ENCODE measurements at places on chromosomes 1 and 21. TPM values are rescaled to one million over a fixed set of nuclear protein-coding genes. Genes with fewer than 3 reads are reported as not detected.

The RGS8 gene
- not detected for total RNA-seq

DNA sequence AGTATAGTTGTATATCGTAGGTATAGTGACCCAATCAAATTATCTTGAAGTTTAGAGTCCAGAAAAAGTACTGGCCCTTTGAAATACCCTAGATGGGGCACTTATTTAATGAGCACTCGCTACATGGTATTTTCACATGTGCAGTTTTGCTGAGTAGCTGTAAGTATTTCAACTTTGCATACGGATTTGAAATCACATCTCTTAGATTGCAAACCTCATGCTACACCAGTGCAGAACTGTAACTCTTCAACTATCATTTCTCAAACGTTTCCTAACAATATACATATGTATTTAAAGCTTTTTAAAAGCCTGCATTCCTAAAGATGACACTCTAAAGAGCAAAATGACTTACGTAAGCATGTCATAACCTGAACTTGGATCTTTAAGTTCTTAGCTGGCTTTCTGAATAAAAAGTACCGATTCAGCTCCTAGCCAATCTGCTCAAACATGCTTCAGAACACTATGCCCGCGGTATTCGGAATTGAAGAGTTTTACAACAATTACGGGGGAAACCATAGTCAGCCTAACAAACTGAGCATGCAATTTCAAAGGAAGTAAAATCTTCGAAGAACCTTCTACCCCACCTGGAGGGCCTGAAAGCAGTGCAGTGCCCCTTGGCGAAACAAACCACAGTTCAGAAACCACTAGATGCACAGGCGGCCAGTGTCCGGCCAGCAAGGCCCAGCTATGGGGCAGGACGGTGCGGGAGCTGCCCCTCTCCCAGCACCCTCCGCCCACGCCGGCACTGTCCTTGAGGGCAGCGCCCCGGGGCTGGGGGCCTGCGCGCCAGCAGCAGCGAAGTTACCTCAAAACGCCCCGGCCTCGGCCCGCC lies 863 bp downstream of the FH start:
- H3K36me3 ChIP-seq, result peaks cover under 1% of the 10 kb centered on the region
- peak overlapping the region; percentile 33 for H3K4me3 ChIP-seq
- H3K4me1 ChIP-seq, result peaks cover 5% of the 10 kb centered on the region
- H3K27ac ChIP-seq, result peak overlapping the region; percentile 82

- no peak overlapping the region for H3K27ac ChIP-seq
- no peaks in the 10 kb centered on the region for H3K36me3 ChIP-seq
- H3K4me3 ChIP-seq, result no peak overlapping the region
Measured at GRCh38 chr1:101293461-101294051, 56.7 kb downstream of the S1PR1 start.

DNA sequence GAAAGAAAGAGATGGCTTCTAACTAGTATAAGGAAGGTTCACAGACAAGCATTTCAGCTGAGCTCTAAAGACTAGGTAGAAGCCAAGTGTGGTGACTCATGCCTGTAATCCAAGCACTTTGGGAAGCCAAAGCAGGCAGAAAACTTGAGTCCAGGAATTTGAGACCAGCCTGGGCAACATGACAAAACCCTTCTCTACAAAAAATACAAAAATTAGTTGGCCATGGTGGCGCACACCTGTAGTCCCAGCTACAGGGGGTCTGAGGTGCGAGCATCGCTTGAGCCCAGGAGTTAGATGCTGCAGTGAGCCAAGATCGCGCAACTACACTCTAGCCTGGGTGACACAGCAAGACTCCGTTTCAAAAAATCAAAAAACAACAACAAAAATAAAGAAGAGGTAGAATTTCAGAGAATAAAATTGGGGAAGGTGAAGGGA lies 27.8 kb downstream of the FBXO42 start:
- H3K36me3 ChIP-seq, result no peaks in the 10 kb centered on the region
- H3K4me1 ChIP-seq, result no peaks in the 10 kb centered on the region
- H3K4me3 ChIP-seq, result no peak overlapping the region
- H3K27ac ChIP-seq, result no peak overlapping the region
- no peaks in the 10 kb centered on the region for H3K27me3 ChIP-seq
- peak; percentile 43 for DNase-seq

DNA sequence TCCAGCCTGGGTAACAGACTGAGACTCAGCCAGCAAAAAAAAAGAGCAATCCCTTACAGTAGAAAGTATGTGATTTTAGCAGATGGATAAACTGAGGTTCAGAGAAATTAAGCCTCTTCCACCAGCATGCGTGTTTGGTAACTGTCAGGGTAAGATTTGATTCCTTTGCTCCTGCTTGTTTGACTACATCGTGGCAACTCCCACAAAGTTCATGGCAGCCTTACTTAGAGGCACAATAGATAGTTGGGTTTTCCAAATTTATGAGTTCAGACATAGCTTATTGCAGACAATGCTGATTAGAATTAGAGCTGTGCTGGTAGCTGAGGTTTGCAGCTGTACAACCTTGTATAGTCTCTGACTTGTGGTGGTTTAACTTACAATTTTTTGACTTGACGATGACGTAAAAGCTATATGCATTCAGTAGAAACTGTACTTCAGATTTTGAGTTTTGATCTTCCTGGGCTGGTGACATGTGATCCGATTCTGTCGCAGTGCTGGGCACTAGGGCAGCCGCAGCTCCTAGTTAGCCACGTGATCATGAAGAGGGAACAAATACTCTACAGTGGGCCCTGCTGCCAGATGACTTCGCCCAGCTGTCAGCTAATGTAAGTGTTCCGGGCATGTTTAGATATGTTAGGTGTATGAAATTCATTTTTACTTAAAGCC lies 167.8 kb downstream of the DHRS3 start:
- peaks cover 71% of the 10 kb centered on the region for H3K4me1 ChIP-seq
- no peaks in the 10 kb centered on the region for H3K36me3 ChIP-seq
- no peaks in the 10 kb centered on the region for H3K27me3 ChIP-seq
- no peak for DNase-seq
- peak overlapping the region; percentile 78 for H3K27ac ChIP-seq

The SLAMF9 gene
- not detected for total RNA-seq

DNA sequence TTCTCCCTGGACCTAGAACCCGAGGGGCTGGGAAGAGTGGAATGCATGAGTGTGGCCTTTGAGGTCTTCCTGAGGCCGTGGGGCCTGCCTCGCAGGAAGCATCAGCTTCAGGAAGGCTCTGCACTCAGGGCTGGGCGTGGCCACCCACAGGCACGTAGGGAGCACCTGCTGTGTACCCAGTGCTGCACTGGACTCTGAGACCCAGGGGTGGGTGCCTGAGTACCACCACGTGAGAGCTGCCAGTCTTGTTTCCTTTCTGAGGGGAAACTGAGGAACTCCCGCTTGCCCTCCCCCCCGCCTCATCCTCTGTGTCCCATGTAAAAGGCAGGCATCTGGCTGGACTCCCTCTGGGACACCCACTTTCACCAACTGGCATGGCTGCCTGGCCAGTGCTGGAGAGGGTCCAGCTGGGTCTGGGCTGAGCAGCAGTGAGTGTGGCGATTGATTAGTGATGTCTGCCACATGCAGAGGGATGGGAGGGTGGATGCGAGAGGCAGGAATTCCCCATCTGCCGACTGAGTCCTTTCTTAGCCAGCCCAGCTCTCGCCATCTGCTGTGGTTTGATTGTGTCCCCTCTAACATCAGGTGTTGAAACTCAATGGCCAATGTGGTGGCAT lies 30.2 kb upstream of the TTC34 start:
- no peak for DNase-seq
- no peaks in the 10 kb centered on the region for H3K36me3 ChIP-seq
- no peaks in the 10 kb centered on the region for H3K4me1 ChIP-seq
- no peak overlapping the region for H3K27ac ChIP-seq
- no peak overlapping the region for H3K4me3 ChIP-seq

GRCh38 chr1:116739371-116740012 lies 14.7 kb upstream of the CD2 start:
- DNase-seq, result no peak
- no peak overlapping the region for H3K4me3 ChIP-seq
- H3K36me3 ChIP-seq, result no peaks in the 10 kb centered on the region
- H3K27ac ChIP-seq, result no peak overlapping the region

GRCh38 chr1:100624886-100625610 lies 87.1 kb downstream of the GPR88 start:
- H3K4me1 ChIP-seq, result no peaks in the 10 kb centered on the region
- no peak overlapping the region for H3K27ac ChIP-seq

GRCh38 chr1:15341634-15342407 lies 67.9 kb upstream of the EFHD2 start:
- H3K27me3 ChIP-seq, result no peaks in the 10 kb centered on the region
- no peaks in the 10 kb centered on the region for H3K36me3 ChIP-seq
- no peak overlapping the region for H3K4me3 ChIP-seq
- H3K4me1 ChIP-seq, result no peaks in the 10 kb centered on the region
- DNase-seq, result peak; percentile 63
- peak overlapping the region; percentile 67 for H3K27ac ChIP-seq

The SPATA6 gene
- total RNA-seq, result 5.5 TPM

The RHEX gene
- not detected for total RNA-seq

The SPRR5 gene
- not detected for total RNA-seq

DNA sequence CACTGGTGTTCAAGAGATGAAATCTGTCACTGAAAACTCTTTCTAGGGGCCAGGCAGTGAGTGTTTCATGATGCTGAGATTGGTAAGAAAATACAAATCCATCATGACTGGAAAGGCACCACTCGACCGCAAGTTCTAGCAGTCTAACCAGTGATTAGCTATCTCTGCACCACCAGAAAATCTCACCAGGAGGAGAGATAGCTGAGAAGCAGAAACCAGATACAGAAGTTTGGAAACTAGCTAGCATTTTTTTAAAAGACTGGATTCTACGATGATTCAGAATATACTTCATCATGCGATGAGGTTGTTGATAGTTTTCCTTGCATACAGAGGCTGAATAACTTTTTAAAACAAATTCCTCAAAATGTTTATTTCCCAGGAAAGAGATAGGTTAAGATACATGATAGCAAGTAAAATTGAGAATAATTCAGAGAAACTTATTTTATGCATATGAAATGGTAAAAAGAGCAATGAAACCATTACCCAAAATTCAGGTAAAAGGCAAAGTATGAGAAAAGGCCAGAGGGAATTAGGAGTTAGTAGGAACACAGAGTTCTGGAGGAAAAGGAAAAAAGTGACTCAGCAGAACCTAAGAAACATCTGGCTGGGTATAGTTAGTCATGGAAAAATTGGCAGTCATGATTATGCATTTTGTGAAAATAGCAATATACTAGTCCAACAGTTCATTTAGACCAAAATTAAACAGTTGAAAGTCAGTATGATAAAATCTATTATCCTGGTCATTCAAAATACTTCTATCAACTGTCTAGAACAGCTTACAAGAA lies 3.3 kb upstream of the F3 start:
- peaks cover 2% of the 10 kb centered on the region for H3K4me1 ChIP-seq
- no peaks in the 10 kb centered on the region for H3K36me3 ChIP-seq
- no peak for DNase-seq
- no peak overlapping the region for H3K4me3 ChIP-seq
- peak overlapping the region; percentile 97 for H3K27ac ChIP-seq
- no peaks in the 10 kb centered on the region for H3K27me3 ChIP-seq

DNA sequence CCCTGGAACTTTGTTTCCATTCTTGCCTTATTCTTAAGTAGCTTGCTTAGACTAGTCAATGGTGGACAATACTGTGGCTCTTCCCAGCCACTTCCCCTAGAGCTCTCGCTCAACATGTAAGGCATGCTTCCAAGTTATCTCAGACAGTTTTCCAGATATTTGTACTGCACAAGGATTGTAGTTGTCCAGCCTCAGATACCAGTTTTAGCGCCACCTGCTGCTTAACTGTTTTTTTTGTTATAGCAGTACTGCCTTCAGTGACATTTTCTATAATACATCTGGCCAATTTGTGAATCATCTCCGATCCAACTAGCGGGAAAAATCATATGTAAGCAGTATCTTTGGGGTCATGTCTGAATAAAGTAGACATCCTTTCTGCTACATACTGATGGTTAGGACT lies 346.7 kb upstream of the ADGRL4 start:
- peak; percentile 53 for DNase-seq
- H3K4me1 ChIP-seq, result no peaks in the 10 kb centered on the region
- H3K4me3 ChIP-seq, result no peak overlapping the region
- H3K36me3 ChIP-seq, result no peaks in the 10 kb centered on the region
- no peak overlapping the region for H3K27ac ChIP-seq

GRCh38 chr1:115086176-115086830 lies 3.0 kb downstream of the TSPAN2 start:
- H3K27ac ChIP-seq, result no peak overlapping the region
- H3K27me3 ChIP-seq, result no peaks in the 10 kb centered on the region
- no peak overlapping the region for H3K4me3 ChIP-seq
- no peaks in the 10 kb centered on the region for H3K4me1 ChIP-seq
- H3K36me3 ChIP-seq, result no peaks in the 10 kb centered on the region

The KCNH1 gene
- 0.03 TPM for total RNA-seq

The LAMC1 gene
- 178 TPM for total RNA-seq

The HCN3 gene
- 4.3 TPM for total RNA-seq

- no peaks in the 10 kb centered on the region for H3K4me1 ChIP-seq
- no peaks in the 10 kb centered on the region for H3K36me3 ChIP-seq
- H3K4me3 ChIP-seq, result peak within 1 kb of the TSS; percentile 67
- H3K27me3 ChIP-seq, result peaks cover 40% of the 10 kb centered on the region
Measured at GRCh38 chr1:241356519-241357365, at the start of gene RGS7. Gene RGS7, minus strand, starts transcription at chr1:241357205.

The SEC16B gene
- 8.5 TPM for total RNA-seq

The PITHD1 gene
- 45.1 TPM for total RNA-seq

GRCh38 chr21:35559829-35560225 lies 500.5 kb downstream of the SETD4 start:
- no peak overlapping the region for H3K27ac ChIP-seq
- H3K4me3 ChIP-seq, result no peak overlapping the region
- H3K36me3 ChIP-seq, result no peaks in the 10 kb centered on the region
- no peaks in the 10 kb centered on the region for H3K27me3 ChIP-seq

The IFT25 gene
- 28.0 TPM for total RNA-seq

- H3K27me3 ChIP-seq, result no peaks in the 10 kb centered on the region
- no peaks in the 10 kb centered on the region for H3K36me3 ChIP-seq
- DNase-seq, result no peak
- H3K4me3 ChIP-seq, result no peak overlapping the region
- no peak overlapping the region for H3K27ac ChIP-seq
Measured at GRCh38 chr1:12244078-12244477, 14.2 kb downstream of the VPS13D start.

The KRTAP19-2 gene
- not detected for total RNA-seq

The KRTAP10-12 gene
- not detected for total RNA-seq

The MUL1 gene
- total RNA-seq, result 40.1 TPM

The WNT3A gene
- total RNA-seq, result 0.03 TPM
